A549 treated with DMSO at 1 μM for 4 hours (cell line): ENCODE measurements at places on chromosomes 5 and 9. TPM values are rescaled to one million over a fixed set of nuclear protein-coding genes. Genes with fewer than 3 reads are reported as not detected.

The HK3 gene
- not detected in 5 replicates for total RNA-seq

The PPP2R2B gene
- total RNA-seq: 0.13 to 0.16 TPM (median 0.15 TPM) in 4 of 5 replicates, not detected in the other

The CCDC127 gene
- total RNA-seq: 4.7 to 7.4 TPM (median 7.0 TPM) in 5 replicates

The FRMD3 gene
- total RNA-seq: 1.5 to 2.7 TPM (median 2.1 TPM) in 5 replicates

The PCDHGA1 gene
- total RNA-seq: 0.37 to 0.48 TPM (median 0.40 TPM) in 5 replicates

The DIAPH1 gene
- 102 to 110 TPM (median 107 TPM) in 5 replicates for total RNA-seq
